ENCODE measurements at places on chromosomes 5 and 9.

- DNase-seq = no peak
Measured at GRCh38 chr9:79089054-79089560, 482.7 kb upstream of the TLE4 start.

GRCh38 chr5:134004626-134005416, at the start of gene VDAC1:
VDAC1 (minus strand) TSS chr5:134004975; CDS start chr5:133993012, 11,963 bp downstream.
- peak; percentile 85 for DNase-seq

GRCh38 chr9:8558176-8558575, 758.6 kb upstream of the DMAC1 start:
- DNase-seq = no peak

DNA sequence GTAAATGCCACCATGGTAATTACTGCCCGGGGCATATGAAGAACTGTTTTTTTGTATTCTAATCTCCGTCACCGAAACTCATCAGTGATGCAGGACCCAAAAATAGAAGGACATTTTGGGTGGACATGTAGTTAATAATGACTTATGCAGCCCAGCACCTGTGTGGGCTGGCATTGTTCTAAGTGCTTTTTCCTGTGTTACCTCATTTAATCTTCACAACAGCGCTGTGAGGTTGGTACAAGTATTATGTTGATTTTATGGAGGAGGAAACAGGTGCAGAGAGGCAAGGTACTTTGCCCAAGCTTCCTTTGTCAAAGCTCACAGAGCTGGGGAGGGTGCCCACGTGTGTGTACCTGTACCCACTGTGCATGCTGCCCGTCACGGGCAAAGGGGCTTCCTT, 58.4 kb downstream of the DAPK1 start:
- DNase-seq = no peak

GRCh38 chr5:175638305-175638704, 19.6 kb upstream of the HRH2 start:
- peak; percentile 82 for DNase-seq

All from suppressor macrophage treated with lipopolysaccharide for 1 hour (primary cell).